SHP77 treated with DMSO at 0.1 percent for 48 hours (cell line): ENCODE measurements at places on chromosomes 12 and 14.
A peak's percentile ranks its signal among the peaks of the same experiment; 100 is the strongest.

GRCh38 chr14:76432827-76433752 is 57.2 kb downstream of the ESRRB start:
- DNase-seq = no peak

DNA sequence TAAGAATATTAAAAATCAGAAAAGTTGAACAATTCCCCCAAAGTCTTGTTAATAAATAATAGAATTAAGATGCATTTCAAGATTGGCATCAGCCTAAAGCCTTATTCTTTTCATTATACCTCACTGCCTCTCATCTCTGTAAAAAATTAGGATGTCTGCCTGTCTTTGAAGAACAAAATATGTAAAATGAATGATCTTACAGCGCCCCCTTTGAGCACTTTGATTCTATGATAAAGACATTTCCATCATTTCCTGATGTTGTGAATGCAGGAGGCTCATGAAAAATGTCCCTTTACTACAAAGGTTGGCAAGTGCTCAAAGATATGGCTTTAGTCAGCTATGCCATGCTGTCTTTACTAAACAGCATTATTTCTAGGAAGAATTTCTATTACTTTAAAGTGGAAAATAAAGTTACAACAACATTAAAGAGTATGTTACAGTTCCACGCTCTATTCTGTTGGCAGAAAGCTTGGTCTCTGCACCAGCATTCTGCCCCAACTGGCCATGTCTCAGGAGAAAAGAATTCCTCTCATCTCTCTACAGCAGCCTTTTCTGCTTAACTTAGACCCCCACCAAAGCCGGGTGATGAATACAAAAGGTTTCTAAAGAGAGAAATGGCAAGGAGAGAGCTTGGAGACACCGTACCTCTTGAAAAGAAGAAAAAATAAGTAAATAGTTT is 95.1 kb downstream of the LLPH start:
- DNase-seq = no peak

- DNase-seq = no peak
Measured at GRCh38 chr12:112755507-112755906, 36.0 kb upstream of the RPH3A start.

- DNase-seq = no peak
Measured at GRCh38 chr12:96155181-96155580, 39.0 kb upstream of the ELK3 start.

DNA sequence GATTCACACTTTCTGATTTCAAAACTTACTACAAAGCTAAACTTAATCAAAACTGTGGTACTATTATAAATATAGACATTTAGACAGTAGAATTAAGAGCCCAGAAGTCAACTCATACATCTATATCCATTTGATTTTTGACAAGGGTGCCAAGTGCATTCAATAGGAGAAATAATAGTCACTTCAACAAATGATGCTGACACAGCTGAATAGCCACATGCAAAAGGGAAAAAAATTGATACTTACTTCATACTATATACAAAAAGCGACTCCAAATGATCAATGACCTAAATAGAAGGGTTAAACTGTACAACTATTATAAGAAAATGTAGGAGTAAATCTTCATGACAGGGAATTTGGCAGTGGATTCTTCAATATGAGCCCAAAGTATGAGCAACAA is 40.7 kb upstream of the SYT10 start:
- DNase-seq = no peak

- DNase-seq = no peak
Measured at GRCh38 chr12:45557016-45557415, 172.5 kb upstream of the ARID2 start.

GRCh38 chr12:19515179-19515578 is 75.9 kb downstream of the AEBP2 start:
- no peak for DNase-seq

- DNase-seq = no peak
Measured at GRCh38 chr12:25491396-25492325, 61.4 kb downstream of the LMNTD1 start.

GRCh38 chr12:2198005-2198501 is 145.3 kb downstream of the CACNA1C start:
- no peak for DNase-seq

DNA sequence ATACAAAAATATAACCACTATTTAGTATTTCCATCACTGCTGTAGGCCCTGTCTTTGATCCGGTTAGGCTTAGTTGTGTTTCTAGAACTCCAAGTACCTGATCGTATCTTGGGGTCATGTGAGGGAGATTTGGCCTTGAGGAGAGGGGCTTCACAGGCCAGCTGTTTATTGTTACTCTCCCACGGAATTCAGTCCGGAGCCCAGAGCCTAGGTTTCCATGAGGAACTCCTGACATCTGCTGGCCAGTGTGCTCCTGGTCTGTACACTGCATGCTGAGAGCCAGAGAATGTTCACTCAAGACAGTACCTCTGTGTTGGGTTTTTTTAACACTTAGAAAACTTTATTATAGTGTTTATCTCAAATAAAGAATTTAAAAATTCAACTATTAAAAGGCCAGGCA is 341.0 kb upstream of the TMEM132C start:
- peak; percentile 27 for DNase-seq

- DNase-seq = no peak
Measured at GRCh38 chr12:14332482-14332881, 33.0 kb upstream of the ATF7IP start.

GRCh38 chr12:133080026-133080367 is 726 bp upstream of the ZNF140 start:
- peak; percentile 97 for DNase-seq

DNA sequence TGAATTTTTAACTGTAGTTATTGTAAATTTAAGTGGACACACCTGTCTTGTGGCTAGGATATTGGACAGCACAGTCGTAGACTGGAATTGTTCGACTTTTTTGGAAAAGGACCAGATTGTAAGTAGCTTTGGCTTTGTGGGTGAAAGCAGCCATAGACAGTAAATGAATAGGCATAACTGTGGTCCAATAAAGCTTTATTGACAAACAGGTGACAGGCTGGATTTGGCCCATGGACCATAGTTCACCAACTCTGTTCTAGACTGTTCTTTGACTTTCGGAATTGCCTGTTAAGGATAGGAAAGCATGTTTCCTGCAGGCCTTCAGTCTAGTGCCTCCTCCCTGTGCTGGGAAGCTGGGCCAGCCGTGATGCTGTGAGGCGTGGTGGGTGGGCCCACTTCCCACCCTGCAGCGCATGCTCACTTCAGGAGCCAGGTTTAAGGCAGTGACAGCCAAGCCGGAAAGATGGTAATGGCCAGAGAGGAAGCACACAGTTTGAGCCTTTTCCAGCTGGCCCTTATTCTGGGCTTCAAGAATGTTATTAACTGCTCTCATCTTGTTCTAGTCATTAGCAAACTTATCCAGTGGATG is 51.8 kb downstream of the PPP2R5C start:
- no peak for DNase-seq

- no peak for DNase-seq
Measured at GRCh38 chr12:1880876-1881275, 37.6 kb downstream of the CACNA2D4 start.

- no peak for DNase-seq
Measured at GRCh38 chr12:103758310-103759089, 82.5 kb downstream of the NT5DC3 start.

GRCh38 chr14:61428261-61428660 is 106.9 kb downstream of the PRKCH start:
- no peak for DNase-seq

- no peak for DNase-seq
Measured at GRCh38 chr14:90111895-90112534, 50.2 kb downstream of the KCNK13 start.

DNA sequence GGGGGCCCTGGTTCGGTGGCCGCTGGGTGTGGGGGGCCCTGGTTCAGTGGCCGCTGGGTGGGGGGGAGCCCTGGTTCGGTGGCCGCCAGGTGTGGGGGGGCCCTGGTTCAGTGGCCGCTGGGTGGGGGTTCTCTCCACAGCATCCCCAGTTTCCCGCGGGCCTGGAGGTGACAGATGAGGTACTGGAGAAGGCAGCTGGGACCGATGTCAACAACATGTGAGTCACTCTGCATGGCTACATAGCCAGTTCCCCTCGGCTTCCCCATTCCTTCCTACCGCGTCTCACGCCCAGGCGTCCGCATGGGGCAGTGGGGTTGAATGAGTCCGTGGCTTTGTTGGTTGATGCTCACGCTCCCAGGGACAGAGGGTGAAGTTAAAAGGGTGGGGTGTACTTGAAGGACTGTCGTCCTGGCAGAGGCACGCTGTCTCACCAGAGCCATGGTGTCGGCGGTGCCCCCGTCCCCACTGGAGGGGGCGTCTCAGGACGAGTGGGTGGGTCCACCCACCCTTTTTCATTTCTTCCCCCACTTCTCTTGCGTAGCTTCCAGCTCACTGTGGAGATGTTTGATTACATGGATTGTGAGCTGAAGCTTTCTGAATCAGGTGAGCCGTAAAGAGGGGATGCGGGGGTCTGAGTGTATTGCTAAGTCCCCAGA is 15.6 kb downstream of the HIP1R start:
- no peak for DNase-seq

DNA sequence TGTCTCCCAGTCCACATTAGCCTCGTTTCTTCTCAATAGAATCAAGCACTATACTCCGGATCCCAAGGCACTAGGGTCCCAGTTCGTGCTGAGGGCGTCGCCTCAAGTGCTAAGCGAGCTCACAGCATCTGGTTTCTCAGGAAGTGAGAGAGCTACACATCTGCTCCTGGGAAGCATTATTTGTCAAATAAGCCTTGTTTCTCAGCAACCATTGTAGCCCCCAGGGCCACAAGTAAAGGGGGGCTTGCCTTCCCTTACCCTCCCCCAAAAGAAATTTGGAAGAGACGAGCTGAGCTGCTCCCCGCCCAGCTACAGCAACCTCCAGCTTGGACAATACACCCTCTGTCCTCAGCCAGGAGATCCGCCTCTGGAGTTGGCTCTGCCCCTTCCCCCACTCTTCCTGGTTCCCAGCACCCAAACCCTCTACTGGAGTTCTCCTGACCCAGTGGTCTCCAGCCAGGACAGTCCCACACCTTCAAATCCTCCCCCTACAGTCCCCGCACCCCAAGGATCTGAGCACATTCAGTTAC is 5.7 kb upstream of the TNS2 start:
- DNase-seq = no peak
